ENCODE measurements at places on chromosomes 7 and 10. TPM values are rescaled to one million over a fixed set of nuclear protein-coding genes. Genes with fewer than 3 reads are reported as not detected.

- H3K4me3 ChIP-seq = no peak overlapping the region
- no peaks in the 10 kb centered on the region for H3K4me1 ChIP-seq
- no peak for DNase-seq
- H3K27me3 ChIP-seq = no peaks in the 10 kb centered on the region
- H3K27ac ChIP-seq = no peak overlapping the region
Observed at GRCh38 chr10:72053690-72054089, 34.7 kb downstream of the SPOCK2 start.

- H3K36me3 ChIP-seq = no peaks in the 10 kb centered on the region
- H3K4me1 ChIP-seq = peaks cover 3% of the 10 kb centered on the region
- H3K4me3 ChIP-seq = no peak overlapping the region
- H3K27me3 ChIP-seq = no peaks in the 10 kb centered on the region
- no peak overlapping the region for H3K27ac ChIP-seq
- no peak for DNase-seq
Observed at GRCh38 chr10:129511758-129512157, 44.7 kb downstream of the MGMT start.

GRCh38 chr10:14953424-14954000 lies 384 bp downstream of the DCLRE1C start:
- H3K27me3 ChIP-seq = no peaks in the 10 kb centered on the region
- DNase-seq = no peak
- H3K4me1 ChIP-seq = 0 out of 2 replicates have a peak, but pooled peaks cover 2% of the 10 kb centered on the region
- H3K4me3 ChIP-seq = peak overlapping the region; percentile 92
- H3K36me3 ChIP-seq = no peaks in the 10 kb centered on the region

- H3K27ac ChIP-seq = no peak overlapping the region
- no peak overlapping the region for H3K4me3 ChIP-seq
- H3K27me3 ChIP-seq = no peaks in the 10 kb centered on the region
- H3K4me1 ChIP-seq = no peaks in the 10 kb centered on the region
Observed at GRCh38 chr7:139084709-139085108, 24.8 kb downstream of the ZC3HAV1 start.

- peaks cover 38% of the 10 kb centered on the region for H3K36me3 ChIP-seq
- no peaks in the 10 kb centered on the region for H3K4me1 ChIP-seq
- H3K27ac ChIP-seq = no peak overlapping the region
- no peak for DNase-seq
- no peak overlapping the region for H3K4me3 ChIP-seq
Observed at GRCh38 chr7:13894377-13894776, 95.1 kb downstream of the ETV1 start.

DNA sequence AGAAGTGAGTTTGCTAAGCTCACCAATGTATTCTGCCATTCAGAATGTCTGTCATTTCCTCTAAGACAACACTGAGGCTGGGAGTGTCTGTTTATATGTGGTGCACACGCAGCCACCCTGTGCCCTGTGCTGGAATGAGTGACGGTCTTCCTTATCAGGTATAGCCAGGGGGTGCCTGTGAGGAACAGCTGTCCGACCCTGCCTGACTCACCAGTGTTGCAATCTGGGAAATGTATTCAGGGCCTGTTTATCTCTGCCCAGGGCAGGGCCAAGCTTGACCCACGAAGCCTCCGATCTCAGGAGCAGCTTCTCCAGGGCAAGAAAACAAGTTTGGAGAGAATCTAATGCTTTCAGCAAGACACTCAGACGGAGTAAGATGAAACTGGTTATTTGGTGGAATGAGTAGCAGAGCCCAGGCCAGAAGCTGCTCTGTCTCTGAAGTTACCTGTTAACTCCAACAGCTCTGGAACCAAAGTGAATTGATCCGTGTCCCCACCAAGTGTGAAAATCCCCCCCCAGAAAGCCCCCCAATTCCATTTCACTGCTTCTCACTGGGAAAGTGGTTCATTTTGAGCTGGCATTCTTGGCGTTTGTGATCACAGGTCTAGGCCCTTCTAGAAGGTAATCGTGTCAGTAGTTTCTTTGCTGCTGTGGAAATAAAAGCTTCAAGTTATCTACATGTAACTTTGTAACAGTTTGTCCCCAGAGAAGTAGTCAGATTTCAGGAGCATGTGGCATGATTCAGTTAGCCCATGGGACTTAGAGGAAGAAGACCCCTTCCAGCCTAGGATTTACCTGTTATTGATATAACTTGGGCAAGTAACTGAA lies 6.1 kb upstream of the UBE2H start:
- no peak overlapping the region for H3K4me3 ChIP-seq
- H3K27ac ChIP-seq = no peak overlapping the region
- H3K4me1 ChIP-seq = peaks cover 2% of the 10 kb centered on the region
- H3K36me3 ChIP-seq = no peaks in the 10 kb centered on the region
- no peak for DNase-seq

DNA sequence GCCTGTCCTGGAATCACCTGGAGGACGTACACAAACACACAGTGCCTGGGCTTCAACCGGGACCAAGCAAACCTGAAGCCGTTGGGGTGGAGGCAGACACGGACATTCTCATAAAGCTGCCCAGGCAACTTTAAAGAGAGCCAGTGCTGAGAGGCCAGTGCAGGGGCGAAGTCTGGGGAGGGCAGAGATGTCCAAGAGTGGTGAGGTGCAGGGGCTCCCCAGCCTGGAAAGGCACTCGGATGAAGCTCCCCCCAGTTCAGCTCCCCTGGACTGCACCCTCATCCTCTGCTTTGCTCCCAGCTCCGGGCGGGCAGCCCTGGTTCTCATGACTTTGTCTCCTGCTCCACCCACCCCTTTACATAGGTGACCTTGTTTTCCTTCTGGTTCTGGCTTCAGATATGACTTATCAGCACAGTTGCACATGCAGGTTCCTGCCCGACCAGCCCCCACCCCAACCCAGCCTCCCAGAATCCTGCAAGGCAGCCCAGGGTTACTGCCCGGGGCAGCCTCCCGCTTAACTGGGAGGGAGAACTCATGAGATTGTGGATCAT lies 60.8 kb upstream of the EEPD1 start:
- no peak overlapping the region for H3K4me3 ChIP-seq
- no peak overlapping the region for H3K27ac ChIP-seq
- DNase-seq = no peak

GRCh38 chr10:130378556-130379400 lies 242.6 kb downstream of the GLRX3 start:
- H3K4me1 ChIP-seq = no peaks in the 10 kb centered on the region
- no peak overlapping the region for H3K4me3 ChIP-seq
- no peak overlapping the region for H3K27ac ChIP-seq
- no peaks in the 10 kb centered on the region for H3K27me3 ChIP-seq
- H3K36me3 ChIP-seq = peaks cover 1% of the 10 kb centered on the region

GRCh38 chr10:29849126-29849833 lies 210.1 kb downstream of the JCAD start:
- no peak for DNase-seq
- H3K4me3 ChIP-seq = no peak overlapping the region
- no peak overlapping the region for H3K27ac ChIP-seq

- H3K4me3 ChIP-seq = no peak overlapping the region
- peak; percentile 78 for DNase-seq
- peaks cover 2% of the 10 kb centered on the region for H3K4me1 ChIP-seq
- no peaks in the 10 kb centered on the region for H3K27me3 ChIP-seq
- H3K27ac ChIP-seq = no peak overlapping the region
- H3K36me3 ChIP-seq = no peaks in the 10 kb centered on the region
Observed at GRCh38 chr10:116120688-116121455, 152.1 kb downstream of the GFRA1 start.

DNA sequence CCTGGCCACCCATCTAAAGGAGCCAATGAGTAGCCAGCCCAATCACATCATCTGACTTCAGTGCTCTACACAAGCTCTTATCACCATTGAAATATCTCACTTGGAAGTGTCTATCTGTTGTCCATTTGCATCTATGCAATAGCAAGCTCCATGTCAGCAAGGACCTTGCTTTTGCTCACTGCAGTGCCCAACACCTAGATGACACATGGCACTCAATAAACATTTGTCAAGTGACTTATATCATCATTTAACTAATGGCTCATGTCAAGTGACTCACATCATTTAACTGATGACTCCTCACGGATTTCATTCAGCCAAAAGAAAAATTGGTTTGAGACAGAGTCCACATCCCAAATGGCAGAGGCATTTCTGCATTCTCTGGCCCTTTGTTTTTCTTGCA lies 92.9 kb upstream of the ADAM12 start:
- no peak for DNase-seq
- no peaks in the 10 kb centered on the region for H3K36me3 ChIP-seq
- H3K4me3 ChIP-seq = no peak overlapping the region
- H3K4me1 ChIP-seq = no peaks in the 10 kb centered on the region

- no peaks in the 10 kb centered on the region for H3K4me1 ChIP-seq
- no peak overlapping the region for H3K27ac ChIP-seq
- no peak overlapping the region for H3K4me3 ChIP-seq
- no peaks in the 10 kb centered on the region for H3K36me3 ChIP-seq
- DNase-seq = no peak
Observed at GRCh38 chr10:117112220-117112619, 25.9 kb downstream of the VAX1 start.

DNA sequence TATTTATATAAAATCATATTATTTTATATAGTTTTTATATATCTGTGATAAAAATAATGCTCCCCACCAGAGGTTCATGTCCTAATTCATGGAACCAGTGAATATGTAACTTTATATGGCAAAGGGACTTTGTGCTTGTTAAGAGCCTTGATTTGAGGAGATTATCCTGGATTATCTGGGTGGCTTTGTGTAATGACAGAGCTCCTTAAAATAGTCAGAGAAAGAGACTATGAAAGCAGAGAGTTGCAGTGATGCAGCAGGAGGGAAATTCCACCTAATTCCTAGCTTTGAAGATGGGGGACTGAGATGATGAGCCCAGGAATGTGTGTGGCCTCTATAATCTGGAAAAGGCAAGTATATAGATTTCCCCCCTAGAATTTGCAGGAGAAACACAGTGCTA lies 1034.2 kb upstream of the C7orf33 start:
- H3K4me1 ChIP-seq = no peaks in the 10 kb centered on the region
- H3K36me3 ChIP-seq = no peaks in the 10 kb centered on the region
- DNase-seq = no peak
- no peak overlapping the region for H3K27ac ChIP-seq

DNA sequence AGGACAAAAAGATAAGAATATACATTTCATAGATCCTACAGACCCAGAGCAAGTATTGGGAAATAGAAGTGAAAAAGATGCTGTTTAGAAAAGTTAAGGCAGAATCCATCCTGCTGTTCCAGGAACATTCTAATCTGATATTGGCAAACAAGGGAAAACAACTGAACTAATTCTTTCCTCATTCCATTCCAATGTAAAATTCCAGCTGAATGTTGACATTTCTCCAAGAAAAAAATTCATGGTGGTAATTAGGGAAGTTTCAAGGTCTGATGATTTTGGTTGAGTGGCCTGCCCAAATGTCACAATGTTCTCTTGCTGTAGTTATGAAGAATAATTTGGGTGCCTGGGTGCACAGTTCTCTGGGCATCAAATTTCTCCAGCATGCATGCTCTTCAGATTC lies 15.2 kb downstream of the PIP start:
- no peak for DNase-seq
- H3K4me1 ChIP-seq = no peaks in the 10 kb centered on the region
- H3K27me3 ChIP-seq = no peaks in the 10 kb centered on the region

GRCh38 chr7:81492910-81493309 lies 276.9 kb downstream of the HGF start:
- no peaks in the 10 kb centered on the region for H3K27me3 ChIP-seq
- no peak for DNase-seq
- H3K36me3 ChIP-seq = peaks cover 8% of the 10 kb centered on the region
- no peak overlapping the region for H3K27ac ChIP-seq

GRCh38 chr10:96576277-96576980 lies 10.4 kb downstream of the TM9SF3 start:
- peaks cover 21% of the 10 kb centered on the region for H3K36me3 ChIP-seq
- H3K4me1 ChIP-seq = no peaks in the 10 kb centered on the region
- H3K27ac ChIP-seq = no peak overlapping the region
- H3K4me3 ChIP-seq = no peak overlapping the region
- no peak for DNase-seq

The CPN1 gene
- total RNA-seq = not detected

The PPP1R3C gene
- 1.2 TPM for total RNA-seq
